ENCODE measurements at places on chromosomes 2 and 18.

- DNase-seq: no peak
These were observed 33.5 kb downstream of the AOX1 start for GRCh38 chr2:200619279-200619678.

GRCh38 chr18:61261870-61262269 lies 71.4 kb upstream of the CDH20 start:
- no peak for DNase-seq

GRCh38 chr2:75582840-75583239 lies 22.1 kb upstream of the EVA1A start:
- DNase-seq: no peak

- no peak for DNase-seq
These were observed 78.3 kb downstream of the TMEM163 start for GRCh38 chr2:134640494-134640893.

- no peak for DNase-seq
These were observed 11.8 kb upstream of the EN1 start for GRCh38 chr2:118859157-118859770.

DNA sequence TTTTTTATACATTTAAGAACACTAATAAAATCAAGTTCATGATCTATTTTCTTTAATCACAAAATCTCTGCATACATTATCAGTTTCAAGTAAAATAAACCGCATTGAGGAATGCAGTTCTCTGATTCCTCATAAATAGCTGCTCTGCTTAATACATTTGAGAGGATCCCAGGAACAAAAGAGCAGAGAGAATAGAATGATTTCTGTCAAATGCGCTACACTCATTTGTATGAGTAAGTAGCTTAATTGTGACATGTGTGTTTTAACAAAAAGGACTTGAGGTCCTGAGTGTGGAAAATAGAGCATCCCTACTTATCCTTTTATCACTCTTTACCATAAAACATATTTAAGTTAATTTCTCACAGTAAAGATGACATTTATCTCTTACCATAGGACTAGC lies 134.0 kb downstream of the PID1 start:
- DNase-seq: no peak

DNA sequence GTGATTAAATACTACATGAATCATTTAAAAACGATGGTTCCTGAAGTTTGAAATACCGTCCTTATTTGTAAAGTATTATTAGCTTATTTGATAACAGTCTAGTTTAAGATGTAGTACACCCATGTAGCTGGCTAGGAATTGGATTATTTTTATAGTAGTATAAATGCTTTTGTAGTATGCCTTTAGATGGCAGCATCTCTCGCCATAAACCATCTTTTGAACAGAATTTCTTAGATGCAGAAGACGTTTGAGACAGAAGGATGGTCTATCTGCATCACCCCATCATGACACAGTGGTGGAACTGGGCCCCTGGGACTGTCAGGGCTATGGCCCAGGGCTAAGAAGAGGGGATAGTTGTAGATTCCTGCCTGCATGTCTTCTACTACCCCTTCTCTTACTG lies 152.7 kb downstream of the WDSUB1 start:
- DNase-seq: no peak
